ENCODE measurements at places on chromosomes 5 and 9.

DNA sequence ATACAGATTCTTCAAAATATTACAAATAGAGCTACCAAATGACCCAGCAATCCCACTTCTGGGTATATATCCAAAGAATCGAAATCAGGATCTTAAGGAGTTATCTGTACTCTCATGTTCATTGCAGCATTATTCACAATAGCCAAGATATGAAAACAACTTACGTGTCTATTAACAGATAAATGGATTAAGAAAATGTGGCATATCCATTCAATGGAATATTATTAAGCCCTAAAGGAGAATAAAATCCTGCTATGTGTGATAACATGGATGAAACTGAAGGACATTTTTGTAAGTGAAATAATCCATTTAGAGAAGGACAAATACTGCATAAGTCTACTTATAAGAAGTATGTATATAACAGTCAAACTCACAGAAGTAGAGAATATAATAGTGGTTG is 450.6 kb downstream of the TMEM232 start:
- no peak for DNase-seq

- DNase-seq, result no peak
These were observed 33.6 kb downstream of the TLR4 start for GRCh38 chr9:117737721-117738226.

- DNase-seq, result no peak
These were observed 13.6 kb upstream of the LMNB1 start for GRCh38 chr5:126763371-126763770.

DNA sequence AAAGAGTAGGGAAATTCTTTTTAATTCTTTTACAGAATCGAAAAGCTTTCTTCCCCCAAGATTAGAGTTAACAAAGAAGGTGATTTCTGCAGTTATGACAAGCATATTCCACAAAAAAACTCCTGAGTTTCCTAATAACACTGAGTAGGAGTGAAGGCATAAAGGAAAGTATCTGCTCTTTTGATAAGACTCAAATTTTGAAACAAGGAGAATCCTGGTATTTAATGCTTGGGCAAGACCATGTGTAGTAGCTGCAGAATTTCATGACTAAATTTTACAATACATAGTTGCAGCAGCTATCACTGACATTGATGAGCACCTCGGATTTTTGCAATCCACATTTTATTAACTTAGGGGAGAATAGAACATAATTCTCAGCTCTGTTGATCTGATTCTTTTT is 92.6 kb downstream of the MARCHF3 start:
- DNase-seq, result peak; percentile 95

DNA sequence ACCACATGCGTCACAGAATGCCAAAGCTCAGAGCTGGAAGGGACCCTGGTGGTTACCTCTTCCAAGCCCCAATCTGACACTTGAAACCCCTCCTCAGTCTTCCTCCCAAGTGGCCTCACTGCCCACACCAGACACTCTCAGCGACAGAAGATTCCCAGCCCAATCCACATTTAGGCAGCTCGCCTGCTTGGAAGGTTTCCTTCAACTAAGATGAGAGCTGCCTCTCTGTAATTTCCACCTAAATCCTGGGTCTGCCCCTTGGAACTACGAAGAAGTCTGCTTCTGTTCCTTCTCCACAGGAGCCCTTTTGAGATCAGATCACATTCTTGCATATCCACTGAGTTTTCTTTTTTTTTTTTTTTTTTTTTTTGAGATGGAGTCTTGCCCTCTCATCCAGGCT is 83.7 kb downstream of the PAX5 start:
- no peak for DNase-seq

DNA sequence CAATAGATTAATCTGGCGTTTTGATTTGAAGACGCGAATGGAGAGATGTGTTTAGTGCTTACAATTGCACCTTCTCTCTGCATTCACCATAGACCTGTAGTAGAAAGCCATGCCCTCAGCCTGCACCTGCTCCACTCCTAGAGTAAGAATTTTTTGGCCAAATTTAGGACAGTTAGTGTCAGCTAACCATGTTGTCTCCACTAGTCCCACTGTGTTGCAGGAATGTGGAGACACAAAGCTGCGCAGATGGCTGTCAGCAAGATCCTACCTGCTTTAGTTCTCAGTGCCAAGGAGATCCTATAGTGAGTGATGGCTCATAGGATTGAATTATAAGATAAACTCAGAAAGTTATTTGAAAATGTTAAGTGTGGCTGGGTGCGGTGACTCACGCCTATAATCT is 35.1 kb upstream of the ABCA1 start:
- DNase-seq, result no peak

DNA sequence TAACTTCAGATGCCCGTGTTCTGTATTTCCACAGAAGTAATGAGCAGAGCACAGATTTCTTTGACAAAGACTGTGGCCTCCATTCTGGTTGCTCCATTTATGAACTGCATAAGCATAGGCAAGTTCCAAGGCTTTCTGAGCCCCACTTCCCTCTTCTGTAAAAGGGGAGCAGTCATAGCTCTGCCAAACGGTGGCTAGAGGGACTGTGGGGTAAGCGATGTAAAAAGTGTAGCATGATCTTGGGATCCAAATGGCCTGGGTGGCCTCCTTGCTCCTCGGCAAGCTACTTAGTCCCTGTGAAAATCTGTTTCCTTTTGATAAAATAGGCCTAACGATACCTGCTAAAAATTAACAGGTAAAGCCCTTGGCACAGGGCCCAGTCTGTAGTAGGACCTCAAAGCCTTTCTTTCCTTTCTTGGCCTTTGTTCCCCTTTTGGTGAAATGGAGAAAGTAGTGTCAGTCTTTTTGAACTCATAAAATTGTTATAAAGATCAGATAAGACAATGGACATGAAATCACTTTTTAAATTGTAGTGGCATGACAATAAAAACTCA is 646.6 kb downstream of the ACTL7B start:
- no peak for DNase-seq

- no peak for DNase-seq
These were observed 176.1 kb downstream of the ISL1 start for GRCh38 chr5:51559339-51559738.

GRCh38 chr9:90251316-90251715 is 391.3 kb downstream of the DIRAS2 start:
- DNase-seq, result no peak

GRCh38 chr9:112252194-112252593 is 77.1 kb upstream of the SUSD1 start:
- DNase-seq, result no peak

DNA sequence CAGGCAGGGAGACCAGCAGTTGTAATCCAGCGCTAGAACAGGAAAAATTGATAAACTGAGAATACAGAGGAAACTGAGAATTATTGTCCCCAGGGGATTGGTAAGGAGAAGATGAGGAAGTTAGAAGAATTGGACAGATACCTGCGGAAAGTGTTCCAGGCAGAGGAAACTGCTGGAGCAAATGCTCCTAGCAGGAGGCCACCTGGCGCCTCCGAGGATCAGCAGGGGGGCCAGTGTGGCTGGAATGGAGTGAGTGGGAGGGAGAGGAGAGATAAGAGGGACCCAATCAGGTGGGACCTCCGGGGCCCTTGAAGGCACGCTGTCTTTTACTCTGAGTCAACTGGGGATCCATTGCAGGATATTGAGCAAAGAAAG is 695 bp upstream of the ANXA6 start:
- peak; percentile 41 for DNase-seq

GRCh38 chr5:132457371-132458225 is 33.0 kb downstream of the IRF1 start:
- peak; percentile 91 for DNase-seq

DNA sequence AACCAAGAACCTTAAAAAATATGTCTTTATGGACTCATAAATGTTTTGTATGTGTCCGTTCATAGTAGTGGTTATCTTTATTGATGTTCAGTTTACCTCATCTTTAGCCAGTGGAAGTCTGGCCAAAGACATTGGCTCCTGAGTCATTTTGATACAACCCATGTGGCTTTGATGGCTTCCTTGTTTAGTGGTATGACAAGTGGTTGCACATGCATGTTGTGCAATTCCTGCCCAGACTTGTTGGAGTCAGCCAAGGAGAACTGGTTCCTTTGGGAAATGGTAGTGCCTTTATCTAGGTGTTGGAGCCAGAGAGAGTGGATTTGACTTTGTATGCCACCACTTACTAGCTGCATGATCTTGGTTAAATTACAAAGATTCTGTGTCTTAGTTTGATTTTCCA is 94.3 kb downstream of the RPS23 start:
- peak; percentile 69 for DNase-seq

DNA sequence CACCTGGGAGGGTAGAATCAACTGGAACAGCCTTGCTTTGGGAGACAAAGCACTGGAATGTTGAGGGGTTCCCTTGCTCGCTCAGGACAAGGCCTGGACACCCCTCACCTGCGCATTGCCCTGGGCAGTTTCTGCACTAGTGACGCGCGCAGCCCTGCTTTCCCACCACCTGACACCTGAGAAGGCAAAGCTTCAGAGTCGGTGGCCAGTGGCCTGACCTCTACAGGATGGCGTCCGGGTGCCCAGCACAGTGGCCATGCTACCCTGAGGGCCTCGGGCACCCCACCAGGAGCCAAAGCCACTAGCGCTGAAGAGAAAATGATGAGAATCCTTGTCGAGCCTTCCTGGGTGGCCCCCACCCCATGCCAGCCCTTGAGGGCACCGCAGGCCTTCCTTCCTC is 161.3 kb downstream of the OLFM1 start:
- DNase-seq, result no peak

DNA sequence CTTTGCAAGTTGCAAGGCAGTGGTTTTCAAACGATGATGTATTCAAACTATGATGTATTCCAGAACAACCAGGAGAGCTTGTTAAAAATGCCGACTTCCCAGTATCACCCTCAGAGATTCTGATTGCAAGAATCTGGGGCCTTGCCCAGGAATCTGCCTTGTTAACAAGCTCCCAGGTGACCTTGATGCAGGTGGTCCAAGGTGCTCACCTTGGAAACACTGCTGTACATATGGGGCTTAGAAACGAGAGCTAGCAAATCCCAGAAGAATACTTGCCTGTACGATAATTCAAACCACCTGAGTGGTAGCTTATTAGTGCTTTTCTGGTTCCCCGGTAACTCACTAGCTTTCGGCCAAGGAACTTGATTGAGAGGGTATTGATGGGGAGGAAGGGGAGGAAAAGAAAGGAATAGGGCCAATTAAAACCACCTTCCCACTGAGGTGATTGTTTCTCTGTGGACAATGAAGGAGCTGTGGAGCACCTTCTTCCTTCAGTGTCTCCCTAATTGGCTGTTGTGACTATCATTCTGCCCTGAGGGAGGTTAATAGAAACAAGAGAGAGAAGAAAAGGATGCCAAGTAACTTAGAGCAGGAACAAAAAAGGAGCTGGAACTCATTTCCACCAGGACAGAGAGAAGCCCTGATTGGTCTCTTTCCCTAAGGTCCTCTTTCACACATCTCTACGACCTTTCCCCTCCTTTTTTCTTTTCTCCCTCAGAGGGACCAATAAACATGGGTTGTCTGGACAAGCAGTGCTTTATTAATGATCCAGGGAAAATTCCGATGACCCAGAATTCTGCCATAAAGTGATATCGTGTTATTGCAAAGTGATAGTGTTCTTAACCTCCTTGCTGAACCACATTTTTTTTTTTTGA is 218.8 kb downstream of the TMEM167A start:
- DNase-seq, result no peak

DNA sequence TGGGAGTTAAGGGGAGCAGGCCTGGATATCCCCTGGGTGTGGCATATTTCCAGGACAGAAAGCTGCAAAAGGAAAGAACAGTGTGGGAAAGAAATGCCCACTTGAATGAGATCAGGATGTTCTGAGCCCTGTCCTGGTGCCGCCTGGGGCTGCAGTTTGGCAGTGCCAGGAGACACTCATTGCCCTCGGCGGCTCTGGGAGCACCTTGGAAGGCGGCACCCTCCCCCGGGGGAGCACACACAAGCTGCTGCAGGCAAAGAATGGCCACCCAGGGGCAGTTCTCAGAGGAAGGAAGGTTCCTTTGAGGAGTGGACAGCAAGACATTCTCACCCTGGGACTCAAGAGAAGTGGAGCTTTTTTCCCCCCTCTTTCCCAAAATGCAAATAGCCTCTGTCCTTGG is 305.3 kb downstream of the NTRK2 start:
- no peak for DNase-seq

- DNase-seq, result no peak
These were observed 153.7 kb downstream of the FGF1 start for GRCh38 chr5:142531977-142532780.

DNA sequence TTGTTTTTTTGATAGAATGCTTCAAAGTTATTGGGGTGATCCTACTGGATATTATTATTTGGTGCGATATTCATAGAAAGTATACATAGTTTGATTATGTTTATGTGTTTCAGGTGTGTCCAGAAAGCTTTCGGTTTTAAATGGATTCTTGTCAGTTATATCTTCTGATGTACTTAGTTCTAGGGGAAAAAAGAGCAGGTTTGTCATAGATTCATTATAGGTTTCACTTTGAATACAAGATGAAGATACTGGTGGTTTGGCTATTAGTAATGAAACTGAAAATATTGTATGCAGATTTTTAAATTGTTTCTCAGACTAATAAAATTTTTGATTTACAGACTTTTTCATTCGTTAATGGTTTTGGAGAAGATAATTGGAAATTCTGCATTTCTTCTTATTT is 98.9 kb downstream of the MAN2A1 start:
- no peak for DNase-seq

GRCh38 chr9:79015951-79016350 is 555.8 kb upstream of the TLE4 start:
- DNase-seq, result no peak

GRCh38 chr5:159581502-159582249 is 251.4 kb upstream of the IL12B start:
- peak; percentile 52 for DNase-seq

DNA sequence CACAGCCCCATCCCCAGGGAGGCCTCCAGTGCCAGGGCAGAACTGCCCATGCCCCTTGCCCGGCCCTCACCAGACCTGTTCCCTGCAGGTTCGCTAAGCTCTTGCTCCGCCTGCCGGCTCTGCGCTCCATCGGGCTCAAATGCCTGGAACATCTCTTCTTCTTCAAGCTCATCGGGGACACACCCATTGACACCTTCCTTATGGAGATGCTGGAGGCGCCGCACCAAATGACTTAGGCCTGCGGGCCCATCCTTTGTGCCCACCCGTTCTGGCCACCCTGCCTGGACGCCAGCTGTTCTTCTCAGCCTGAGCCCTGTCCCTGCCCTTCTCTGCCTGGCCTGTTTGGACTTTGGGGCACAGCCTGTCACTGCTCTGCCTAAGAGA is 110.1 kb downstream of the RXRA start:
- DNase-seq, result no peak

DNA sequence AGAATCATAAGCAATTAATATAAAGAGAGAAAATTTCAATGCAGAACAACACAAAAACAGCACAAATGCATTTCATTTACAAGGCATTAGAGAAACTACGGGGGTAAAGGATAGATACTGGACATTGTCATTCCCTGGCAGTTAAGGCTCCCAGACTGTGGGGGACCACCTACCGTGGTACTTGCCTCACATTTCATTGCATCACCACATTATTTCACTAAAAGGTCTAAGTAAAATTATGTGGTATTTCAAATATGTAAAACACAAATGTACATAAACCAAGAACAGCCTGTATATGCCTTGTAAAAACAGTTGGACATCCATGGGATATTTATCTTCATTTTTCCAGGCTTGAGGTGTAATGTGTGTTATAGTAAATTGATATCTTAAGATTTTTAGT is 571.2 kb upstream of the ZNF462 start:
- DNase-seq, result peak; percentile 39

- DNase-seq, result peak; percentile 75
These were observed 130.1 kb downstream of the FBN2 start for GRCh38 chr5:128407944-128408343.

- no peak for DNase-seq
These were observed 38.1 kb downstream of the ANGPTL2 start for GRCh38 chr9:127084076-127085039.

GRCh38 chr9:4987961-4988421 is 2.9 kb downstream of the JAK2 start:
- peak; percentile 67 for DNase-seq

GRCh38 chr5:126780165-126780827 is 3.4 kb downstream of the LMNB1 start:
- peak; percentile 76 for DNase-seq
